ENCODE measurements at places on chromosomes 11 and 22.

DNA sequence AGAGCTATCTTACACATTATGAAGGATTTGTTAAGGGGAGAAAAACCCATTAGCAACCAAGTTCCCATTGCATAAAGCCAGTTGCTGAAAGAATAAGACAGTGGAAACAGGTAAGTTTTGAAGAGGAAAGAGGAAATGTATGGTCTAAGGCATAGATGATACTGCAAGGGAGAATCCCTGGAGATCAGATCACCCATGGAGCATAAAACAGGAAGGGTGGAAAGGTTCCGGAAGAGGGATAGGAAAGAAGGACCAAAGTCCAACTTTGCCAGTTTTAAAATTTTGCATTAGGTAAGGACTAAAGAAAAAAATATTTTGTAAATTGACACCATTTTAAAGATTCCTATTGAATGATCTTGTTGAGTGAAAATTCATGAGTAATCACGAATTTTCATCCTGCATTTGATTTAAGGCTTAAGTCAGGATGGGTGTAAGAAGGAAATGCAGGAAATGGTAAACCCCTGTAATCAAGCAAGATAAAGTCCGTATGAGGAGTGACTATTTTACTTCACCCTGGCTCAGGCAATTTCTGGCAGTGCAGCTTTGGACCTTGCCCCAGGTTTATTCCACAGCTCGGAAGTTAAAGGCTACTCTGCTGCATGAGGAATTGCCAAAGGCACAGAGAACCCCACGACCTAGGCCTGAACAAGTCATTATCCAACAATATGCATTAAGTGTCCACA, 70.9 kb downstream of the CCDC34 start:
- no peak for DNase-seq

DNA sequence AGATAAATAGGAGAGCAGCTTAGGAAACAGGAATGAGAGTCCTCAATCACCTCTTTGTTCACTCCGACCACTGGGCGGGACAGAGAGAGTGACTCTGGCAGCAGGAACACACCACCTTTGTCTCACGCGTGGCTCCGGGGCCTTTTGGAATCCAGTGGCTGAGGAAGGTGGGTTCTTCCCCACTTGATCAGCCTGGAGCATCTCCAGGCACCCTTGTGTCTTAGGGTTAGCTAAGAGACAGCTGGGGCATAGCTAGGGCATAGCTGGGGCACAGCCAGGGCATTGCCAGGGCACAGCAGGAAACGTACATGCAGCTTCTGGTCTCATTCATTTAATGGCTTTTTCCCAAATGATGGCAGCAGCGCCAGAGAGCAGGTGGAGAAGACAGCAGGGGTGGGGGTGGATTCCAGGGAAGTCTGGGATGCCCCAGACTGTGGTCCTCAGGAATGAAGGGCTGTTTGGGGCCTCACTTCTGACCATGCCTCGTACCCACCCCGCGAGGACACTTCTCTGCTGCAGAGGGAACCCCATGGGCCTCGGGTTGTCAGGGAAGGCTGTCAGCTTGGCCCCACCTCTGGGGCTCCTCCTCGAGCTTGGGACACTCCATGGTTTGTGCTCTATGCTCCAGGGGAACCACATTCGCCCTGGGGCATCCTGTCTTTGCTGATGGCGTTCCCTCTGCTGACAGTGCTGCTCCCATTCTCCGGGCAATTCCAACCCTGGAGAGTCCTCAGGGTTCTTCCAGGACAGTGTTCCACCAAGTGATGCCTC, 30.4 kb upstream of the SHANK2 start:
- DNase-seq = no peak

GRCh38 chr11:11537871-11538270, 83.9 kb downstream of the GALNT18 start:
- DNase-seq = no peak

DNA sequence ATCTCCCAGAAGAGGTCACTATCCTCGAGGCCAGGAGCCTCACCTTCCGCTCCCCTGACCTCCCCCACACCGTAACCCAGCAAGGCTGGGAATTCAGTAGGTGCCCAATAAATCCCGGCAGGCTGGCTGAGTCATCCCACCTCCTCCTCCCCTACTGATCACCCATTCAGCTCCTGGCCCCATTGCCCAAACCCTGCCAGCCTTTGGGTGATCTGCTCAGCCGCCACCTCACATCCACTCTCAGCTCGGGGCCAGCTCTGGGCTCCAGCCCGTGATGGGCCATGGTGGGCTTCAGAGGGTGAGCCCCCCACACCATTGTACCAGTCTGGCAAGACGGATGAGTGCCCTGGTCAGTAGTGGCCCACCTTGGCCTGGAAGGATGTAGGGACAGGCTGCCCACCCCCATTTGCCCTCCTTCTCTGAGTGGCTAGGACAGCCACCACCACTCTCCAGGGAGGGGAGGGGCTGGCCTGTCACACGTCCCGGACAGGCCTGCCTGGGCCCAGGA, 8.2 kb downstream of the TRPM5 start:
- no peak for DNase-seq

GRCh38 chr22:23673826-23674690, 16.8 kb upstream of the RGL4 start:
- no peak for DNase-seq

DNA sequence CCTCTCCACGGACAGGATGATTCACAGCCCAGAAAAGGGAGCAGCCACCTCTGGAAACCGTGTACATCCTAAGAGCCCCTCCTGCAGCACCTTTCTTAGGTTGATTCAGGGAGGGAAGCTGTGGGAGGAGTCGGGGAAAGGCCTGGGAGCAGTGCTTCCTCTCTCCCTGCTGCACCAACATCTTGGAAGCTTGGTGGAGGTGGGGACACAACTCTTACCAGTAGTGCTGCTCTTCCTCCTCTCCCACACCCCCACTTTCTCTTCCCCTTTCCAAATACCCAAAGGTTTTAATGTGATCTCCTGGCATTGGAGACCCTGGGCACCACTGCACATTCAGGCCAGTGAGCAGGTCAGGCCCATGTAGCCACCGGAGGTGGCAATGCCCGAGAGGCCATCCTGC, 46.4 kb upstream of the HORMAD2 start:
- DNase-seq = no peak

GRCh38 chr11:109870297-109870696, 222.9 kb upstream of the ZC3H12C start:
- DNase-seq = no peak

GRCh38 chr11:134358856-134359490, 27.2 kb downstream of the GLB1L2 start:
- DNase-seq = no peak

- no peak for DNase-seq
Observed at GRCh38 chr11:20066783-20067156, 93.5 kb downstream of the DBX1 start.

DNA sequence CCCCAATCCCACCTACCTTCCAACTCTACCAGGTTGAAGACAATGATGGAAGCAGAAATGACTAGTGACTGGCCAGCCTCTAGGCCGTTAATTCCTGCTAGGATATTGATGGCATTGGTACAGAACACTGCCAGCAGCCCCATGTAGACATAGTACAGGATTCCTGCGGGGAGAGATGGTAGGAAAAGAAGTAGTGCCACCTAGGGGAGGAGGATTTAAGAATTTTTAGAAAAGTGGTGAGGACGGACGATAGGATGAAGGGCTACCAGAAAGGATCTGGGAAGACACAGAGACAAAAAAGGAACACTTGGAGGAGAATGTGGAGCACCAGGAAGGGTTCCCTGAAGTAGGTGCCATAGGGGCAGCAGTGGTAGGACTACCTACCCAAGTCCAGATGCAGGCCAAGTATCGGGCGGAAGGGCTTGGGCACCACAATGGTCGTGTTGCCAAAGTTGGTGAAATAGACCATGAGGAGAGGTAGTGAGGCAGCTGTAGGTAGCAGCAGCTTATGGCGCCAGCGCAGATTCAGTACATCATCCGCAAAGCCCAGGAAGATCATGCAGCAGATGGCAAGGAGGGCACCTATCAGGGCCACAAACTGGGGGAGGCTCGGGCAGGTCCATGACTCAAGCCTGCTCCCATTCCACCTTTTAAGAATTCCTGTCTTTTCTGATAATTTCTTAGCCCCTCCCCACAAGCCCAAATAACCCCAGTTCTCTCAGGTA, 1.2 kb downstream of the DPAGT1 start:
- no peak for DNase-seq

DNA sequence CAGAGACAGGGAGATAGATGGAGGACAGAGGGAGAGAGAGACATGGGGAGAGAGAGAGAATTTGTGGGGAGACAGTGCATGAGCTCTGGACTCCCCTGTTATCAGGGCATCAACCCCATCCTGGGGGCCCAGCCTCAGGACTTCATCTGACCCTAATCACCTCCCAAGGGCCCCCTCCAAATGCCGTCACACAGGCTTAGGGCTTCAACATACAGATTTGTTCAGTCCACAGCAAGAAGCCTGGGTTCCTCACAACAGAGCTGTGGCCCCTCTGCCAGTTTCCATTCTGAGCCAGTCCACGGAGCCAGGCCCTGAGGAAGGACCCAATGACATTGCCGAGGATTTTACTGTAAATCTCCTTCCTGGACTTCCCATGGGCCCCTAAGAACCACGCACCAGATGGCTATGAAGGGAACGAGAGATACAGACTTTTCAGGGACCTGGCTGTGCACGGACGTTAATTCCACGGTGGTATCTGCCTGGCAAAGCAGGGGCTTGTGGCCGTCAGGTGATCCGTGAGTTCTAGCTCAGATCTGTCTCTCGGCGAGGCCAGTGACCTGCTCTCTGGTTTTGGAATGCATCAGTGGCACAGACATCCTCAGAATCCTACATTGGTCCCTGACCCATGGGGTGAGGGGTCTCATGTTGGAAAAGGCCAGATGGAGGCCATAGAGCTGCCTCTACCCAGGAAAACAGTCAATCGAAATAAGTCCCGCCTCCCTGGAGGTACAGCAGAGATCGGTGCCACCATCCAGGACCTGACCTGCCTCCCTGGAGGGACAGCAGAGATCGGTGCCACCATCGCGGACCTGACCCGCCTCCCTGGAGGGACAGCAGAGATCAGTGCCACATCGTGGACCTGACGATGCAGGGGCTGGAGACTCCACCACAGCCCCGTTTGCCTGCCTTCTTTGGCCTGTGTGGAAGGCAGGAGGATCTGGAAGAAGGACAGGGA, 8.7 kb upstream of the B4GALNT4 start:
- no peak for DNase-seq

DNA sequence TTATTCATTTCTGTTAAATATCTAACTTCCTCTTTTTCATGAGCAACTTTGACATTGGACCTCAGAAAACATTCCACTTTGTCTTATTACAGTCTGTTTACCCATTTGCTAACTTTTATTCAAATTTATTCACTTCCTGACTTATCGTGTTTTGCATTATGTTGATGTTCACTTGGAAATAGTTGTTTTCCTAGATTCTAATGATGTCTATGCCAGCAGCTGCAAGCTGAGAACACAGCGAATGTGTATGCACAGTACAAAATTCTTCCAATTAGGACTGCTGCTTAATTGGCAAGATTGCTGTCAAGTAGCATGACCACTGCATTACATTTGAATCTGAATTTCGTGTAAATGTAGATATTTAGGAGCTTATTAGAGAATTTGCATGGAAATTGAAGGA, 61.5 kb upstream of the GRIA4 start:
- no peak for DNase-seq

- no peak for DNase-seq
Observed at GRCh38 chr11:125750629-125751028, 4.5 kb downstream of the PATE1 start.

DNA sequence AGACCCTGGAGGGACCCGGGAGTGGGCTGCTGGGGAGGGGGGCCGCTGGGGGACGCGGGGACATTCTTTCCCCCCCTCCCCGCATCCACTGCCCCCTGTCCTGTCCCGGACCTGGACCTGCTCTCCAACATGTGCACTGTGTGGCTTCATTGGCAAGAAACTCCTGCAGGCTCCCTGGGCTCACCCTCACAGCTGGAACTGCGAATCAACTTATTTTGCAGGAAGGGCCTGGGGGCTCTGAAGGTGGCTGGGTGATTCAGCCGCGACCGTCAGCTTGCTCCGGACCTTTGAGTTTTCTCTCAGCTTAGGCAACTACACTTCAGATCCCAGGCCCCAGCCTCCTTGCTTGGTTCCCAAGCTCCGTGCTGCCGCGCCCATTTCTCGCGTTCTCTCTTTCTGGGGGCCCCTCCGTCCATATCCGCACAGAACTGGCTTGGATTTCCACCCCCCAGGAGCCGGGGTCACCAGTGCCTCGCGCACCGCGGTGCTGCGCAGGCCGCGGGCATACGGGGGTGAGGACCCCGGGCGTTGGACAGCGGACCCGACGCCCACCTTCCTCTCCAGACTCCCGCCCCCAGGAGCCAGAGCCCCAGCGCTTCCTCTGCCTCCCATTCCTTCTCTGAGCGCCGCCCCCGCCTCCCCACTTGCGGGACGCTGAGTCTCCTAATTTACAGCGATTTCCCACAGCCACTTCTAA, 471 bp upstream of the AHNAK start:
- DNase-seq = no peak

- no peak for DNase-seq
Observed at GRCh38 chr11:31640611-31641010, 131.0 kb downstream of the ELP4 start.

DNA sequence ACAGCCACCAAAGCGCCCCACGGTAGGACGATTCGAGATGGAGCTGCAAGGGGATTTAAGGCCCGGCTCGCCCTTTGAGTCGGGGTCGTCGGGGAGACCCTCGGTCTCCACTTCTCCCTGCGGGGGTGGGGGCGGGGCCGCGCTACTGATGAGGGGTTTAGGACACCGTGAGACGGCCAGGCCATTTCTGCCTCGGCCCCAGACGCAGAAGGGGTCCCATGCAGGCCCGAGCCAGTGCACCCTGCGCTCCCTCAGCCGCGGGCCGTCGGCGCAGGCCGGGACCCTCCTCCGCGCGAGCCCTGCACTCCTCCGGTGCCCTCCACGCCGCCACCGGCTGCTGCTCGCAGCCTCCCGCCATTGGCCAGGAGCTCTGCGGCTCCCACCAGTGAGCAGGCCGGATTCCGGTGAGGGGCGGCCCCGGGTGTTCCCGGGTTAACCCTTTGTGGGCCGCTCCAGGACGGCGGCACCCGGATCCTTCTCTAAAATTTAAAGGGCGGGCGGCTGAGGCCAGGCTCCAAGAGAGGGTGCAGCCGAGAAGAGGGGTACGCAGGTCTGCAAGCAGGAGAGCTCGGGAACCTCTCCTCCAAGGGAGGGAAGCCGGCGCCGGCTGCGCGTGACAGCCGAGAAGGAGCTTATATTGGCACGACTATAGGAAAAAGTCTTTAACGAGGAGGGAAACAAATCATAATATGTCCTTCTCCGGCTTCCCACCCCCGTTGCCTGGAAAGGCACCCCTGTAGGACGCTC, 18.0 kb downstream of the CREB3L1 start:
- peak; percentile 40 for DNase-seq

- DNase-seq = no peak
Observed at GRCh38 chr11:124533626-124534025, 9.8 kb downstream of the OR8B12 start.

DNA sequence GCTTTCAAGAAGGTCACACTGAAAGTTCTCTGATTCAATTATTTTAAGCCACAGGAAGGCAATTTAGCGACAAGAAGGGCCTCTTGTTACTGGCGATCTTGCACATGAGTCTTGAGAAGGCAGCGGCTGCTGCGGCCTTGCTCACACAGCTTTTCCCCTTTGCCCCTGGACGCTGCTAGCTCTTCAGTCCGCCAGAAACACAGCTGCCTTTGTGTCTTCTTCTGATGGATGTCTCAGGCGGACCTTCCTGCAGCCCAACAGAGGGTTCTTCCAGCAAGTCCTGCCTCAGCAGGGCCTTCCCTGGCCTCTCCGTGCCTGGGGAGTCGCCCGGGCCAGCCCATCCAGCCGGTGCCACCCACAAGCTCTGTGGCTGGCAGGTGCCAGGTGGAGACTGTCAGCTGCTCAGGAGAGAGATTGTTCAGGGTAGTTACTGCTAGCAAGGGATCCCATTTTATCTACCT, 59.4 kb downstream of the PKNOX2 start:
- DNase-seq = no peak

- DNase-seq = no peak
Observed at GRCh38 chr11:95245038-95245437, 14.0 kb upstream of the SESN3 start.

All from activated T-helper 1 cell treated with anti-CD3 and anti-CD28 coated beads, Interleukin-2, amount 50 U/mL, for 16 hours (primary cell).